Stimulated activated CD4-positive, alpha-beta T cell treated with anti-CD3 and anti-CD28 coated beads, TNF-alpha, amount 100 ng/mL, for 48 hours (primary cell): ENCODE measurements at places on chromosomes 7 and 10.

- no peak for DNase-seq
Measured at GRCh38 chr7:139522830-139523198, 671 bp upstream of the CLEC2L start.

DNA sequence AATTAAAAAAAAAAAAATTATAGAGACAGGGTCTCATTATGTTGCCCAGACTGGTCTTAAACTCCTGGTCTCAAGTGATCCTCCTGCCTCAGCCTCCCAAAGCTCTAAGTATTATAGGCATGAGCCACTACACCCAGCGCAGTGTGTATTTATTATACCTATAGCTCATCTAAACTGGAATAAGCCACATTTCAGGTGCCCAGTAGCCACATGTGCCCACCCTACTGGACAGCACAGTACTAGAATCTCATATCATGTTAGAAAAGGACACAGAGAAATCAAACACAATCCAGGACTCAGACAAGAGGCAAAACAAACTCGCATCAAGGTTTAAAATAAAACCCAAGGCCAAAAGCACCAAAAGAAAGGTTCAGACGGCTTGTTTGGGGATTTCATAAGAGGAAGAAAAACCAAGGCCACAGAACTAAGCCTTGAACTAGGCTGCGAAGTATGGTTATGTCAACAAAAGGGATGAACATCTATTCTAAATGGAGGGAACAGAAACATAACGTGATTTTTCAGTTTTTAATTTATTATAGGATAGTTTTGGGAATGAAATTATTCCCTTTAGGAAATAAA lies 32.3 kb downstream of the SLC16A9 start:
- DNase-seq, result no peak

GRCh38 chr7:44476313-44476712 lies 14.1 kb downstream of the NUDCD3 start:
- no peak for DNase-seq

DNA sequence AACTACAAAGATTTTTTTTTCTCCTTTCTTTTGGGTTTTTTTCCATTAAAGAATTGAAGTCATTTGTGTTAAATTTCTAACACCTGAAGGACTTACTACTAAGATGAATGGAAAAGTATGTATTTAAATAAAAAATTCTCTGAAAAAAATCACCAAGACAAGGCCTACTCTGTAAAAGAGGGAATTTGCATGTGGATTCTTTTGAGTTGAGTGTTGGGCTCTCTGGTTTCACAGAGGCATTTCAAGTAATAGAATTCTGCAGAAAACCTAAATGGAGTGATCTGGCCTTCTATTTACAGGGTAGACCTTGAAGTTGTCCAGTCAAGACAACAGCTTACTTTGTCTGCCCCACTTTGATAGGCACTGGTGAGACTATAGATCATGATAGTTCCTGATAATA lies 4.1 kb downstream of the LRRC17 start:
- DNase-seq, result no peak

DNA sequence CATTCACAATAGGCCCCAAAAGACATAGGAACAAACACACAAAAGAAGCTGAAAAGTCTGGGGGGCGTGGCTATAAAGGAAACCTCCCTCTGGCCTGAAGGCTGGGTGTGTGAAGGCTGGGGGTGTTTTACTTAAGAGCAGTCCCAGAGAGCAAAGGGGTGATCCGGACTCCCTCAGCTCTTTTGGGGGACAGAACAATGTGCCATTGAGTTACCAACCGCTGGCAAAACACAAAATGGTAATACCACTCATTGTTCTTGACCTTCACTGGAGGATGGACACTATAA lies 189.0 kb downstream of the COBL start:
- DNase-seq, result no peak

DNA sequence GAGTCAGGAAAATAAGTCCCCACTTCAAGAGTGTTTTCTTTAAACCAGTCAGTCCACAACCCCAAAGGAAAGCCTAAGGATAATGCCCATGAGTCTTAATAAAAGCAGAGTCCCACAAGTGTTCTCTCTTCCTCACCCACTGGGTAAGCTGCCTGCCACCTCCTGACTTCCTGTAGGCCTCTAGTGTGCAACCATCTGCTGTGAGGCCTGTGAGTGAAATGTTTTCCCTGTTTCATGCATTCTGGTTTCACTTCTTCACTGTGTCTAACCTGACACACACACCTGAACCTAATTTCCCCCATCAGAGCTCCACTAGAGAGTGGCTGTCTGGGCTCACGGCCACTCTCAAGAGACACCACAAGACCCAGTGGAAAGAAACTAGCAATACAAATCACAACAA lies 38.9 kb upstream of the GDF10 start:
- peak; percentile 35 for DNase-seq

GRCh38 chr7:102463841-102464576 lies 654 bp downstream of the ALKBH4 start:
- no peak for DNase-seq

DNA sequence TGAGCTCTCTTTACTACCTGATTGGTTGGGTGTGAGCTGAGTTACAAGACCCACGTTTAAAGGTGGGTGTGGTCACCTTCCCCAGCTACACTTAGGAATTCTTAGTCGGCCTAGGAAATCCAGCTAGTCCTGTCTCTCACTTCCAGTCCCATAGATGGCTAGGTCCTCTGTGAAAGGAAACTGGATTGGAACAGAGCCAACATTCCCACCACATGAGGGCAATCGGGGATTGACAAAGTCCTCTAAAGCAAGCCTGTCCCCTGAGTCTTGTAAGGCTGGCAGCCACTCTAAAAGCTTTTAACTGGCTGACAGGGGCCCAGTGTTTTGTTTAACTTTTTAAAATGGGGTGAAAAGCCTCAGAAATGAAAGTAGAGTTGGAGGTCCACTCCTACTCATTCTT lies 15.1 kb upstream of the CROT start:
- DNase-seq, result no peak

- peak; percentile 31 for DNase-seq
Measured at GRCh38 chr7:140673063-140673773, 473 bp downstream of the ADCK2 start.

GRCh38 chr10:62636825-62637248 lies 167.7 kb upstream of the ADO start:
- DNase-seq, result no peak

DNA sequence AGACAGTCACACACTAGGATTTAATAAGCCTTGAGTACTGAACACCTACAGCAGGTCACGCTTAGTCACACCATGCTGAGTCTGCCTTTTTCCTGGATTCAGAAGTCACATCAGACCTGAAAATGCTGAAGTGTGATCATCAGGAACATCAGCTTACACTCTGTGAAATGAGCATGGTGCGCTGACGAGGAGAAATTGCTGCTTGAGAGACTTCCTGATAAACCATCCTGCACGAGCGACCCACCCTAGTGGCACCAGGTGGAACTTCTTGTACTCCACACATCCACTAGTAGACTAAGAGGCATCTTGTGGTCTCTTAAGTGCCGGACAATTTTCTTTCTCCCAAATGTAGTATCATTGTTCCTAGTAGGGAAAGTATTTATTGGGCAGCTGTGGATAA lies 51.8 kb upstream of the MRLN start:
- no peak for DNase-seq
